Breast epithelium (tissue), 4 donors: ENCODE measurements at places on chromosomes 12 and 14.

- DNase-seq: no peak
Measured at GRCh38 chr12:123237646-123238329, 4.6 kb downstream of the MTRFR start.

GRCh38 chr12:76178452-76178851 is 94.0 kb upstream of the NAP1L1 start:
- DNase-seq: no peak

DNA sequence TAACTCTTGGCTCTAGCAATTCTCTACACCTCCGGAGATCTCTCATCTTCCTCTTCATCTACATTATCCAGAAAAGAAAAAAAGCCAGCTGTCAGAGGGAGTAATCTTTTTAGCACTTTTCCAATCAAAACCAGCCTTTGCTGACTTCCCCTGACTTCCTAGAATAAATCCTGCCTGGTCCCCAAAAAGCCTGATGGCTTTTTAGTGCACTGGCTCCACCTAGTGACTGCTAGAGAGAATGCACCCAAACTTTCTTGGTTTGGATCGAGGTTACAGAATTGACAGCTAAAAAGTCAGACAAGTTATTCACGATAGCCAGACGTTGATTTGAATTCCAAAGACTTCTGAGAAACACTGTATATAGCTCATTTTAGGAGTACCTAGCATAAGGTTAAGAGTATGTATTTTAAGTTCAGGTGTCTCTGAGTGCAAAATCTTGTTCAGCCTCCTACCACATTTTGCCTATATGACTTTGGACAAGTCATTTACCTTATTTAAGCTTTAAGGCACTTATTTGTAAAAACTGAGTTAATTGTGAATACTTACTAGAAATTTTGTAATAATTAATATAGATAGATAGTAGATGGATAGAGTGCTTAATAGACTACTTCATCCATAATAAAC is 185.7 kb upstream of the GRIN2B start:
- DNase-seq: no peak

DNA sequence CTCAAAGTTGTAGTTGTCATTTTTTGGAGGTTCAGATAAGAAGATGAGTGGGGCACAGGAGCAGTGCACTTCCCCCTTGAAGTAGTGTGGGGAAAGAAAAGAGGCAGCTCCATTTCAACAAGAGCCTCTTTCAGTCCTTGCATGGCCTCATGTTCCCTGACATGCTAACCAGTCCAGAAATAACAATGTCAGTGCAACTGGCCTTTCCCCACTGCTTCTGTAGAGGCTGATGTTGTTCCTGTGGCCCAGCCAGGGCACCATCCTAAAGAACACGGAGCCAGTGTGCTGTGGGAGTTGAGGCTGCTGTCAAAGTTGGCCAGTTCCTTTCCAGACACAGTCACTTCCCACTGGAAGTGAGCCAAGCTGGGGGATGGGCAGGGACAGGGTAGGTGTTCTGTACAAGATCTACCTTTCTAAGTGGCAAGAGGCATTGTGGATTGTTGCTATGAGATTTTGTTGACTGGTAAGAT is 77.7 kb upstream of the SLC38A2 start:
- peak; percentile 43 for DNase-seq

DNA sequence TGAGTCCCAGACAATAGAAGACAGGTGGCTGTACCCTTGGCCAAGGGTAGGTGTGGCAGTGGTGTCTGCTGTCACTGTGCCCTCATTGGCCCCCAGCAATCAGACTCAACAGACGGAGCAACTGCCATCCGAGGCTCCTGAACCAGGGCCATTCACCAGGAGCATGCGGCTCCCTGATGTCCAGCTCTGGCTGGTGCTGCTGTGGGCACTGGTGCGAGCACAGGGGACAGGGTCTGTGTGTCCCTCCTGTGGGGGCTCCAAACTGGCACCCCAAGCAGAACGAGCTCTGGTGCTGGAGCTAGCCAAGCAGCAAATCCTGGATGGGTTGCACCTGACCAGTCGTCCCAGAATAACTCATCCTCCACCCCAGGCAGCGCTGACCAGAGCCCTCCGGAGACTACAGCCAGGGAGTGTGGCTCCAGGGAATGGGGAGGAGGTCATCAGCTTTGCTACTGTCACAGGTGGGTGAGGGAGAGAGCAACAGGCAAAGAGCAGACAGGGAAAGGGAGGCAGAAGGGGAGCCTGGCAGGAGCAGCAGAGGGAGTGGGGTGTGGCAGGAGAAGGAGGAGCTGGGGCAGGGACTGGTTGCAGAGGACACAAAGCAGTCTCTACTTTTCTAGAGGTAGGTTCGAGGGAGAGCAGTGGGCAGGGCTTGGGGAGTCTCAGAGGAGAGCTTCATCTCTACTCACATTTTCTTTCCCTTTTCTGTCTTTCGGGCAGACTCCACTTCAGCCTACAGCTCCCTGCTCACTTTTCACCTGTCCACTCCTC is 452 bp downstream of the INHBE start:
- no peak for DNase-seq

DNA sequence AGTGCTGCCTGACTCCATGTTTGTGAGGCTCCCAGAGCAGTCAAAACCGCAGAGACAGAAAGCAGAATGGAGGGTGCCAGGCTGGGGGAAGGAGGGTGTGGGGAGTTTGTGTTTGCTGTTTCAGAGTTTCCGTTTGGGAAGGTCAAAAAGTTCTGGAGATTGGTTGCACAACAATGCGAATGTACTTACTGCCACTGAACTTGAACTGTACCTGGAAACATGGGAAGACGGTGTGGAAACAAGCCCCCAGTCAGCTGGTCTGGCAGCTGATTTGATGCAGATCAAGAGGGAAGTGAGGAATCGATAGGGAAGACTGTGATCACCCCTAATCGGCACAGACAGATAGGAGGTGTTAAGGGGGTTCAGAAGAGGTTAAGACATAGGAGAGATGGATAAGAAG is 35.3 kb upstream of the INF2 start:
- no peak for DNase-seq

DNA sequence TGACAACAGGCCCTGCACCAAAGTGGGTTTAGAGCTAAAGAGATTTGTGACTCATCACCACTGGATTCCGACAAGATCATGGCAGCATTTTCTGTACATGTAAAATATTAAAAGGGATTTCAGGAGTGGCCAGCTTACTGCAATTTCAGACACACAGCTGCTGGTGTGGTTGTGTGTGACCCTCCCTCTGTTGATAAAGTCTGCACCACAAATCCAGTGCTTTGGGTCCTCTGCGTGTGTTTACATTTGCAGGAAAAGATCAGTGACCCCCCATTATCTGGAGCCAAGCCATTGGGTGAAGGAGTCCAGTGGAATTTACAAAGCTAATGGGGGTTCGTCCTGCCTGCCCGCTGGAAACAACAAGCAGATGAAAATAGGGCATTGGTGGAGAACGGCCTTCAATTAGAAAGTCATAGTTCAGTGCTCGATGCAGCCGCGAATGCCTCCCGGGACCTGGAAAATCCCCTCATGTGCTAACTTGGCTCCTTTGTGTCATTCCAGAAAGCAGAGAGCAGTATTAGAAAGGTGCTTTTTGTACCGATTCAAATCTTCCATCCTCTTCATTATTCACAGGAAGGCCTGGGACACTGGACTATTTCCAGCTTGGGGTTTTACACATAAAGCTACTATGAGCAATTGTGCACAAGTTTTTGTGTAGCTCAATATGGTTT is 188.5 kb upstream of the TMEM132C start:
- no peak for DNase-seq

GRCh38 chr14:30077946-30078345 is 150.3 kb upstream of the PRKD1 start:
- DNase-seq: no peak

- no peak for DNase-seq
Measured at GRCh38 chr12:21831791-21832344, 57.4 kb upstream of the KCNJ8 start.

DNA sequence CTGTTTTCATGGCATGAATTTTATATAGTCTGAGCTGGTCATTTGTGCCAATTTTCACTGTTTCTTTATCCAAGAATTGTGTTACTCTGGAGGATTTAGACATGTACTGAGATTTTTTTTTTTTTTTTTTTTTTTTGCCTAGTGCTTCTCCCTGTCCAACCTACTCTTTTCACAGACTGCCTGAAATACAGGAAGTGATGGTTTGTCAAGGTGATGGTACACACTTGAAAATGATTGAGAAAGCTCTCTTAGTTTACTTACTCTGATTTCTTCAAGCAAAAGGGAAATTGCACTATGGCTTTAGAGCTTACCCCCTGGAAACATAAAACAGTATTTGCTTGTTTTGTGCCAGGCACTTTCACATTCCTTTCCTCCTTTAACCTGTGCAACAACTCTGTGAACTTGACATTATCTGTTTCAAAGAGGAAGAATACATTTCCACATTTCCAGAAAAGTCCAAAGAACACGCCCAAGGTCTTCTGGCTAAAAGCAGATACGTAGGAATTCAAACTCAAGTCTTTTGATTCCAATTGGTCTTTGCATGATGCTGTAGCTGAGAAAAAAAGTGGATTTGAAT is 181.1 kb downstream of the SLC15A5 start:
- no peak for DNase-seq

DNA sequence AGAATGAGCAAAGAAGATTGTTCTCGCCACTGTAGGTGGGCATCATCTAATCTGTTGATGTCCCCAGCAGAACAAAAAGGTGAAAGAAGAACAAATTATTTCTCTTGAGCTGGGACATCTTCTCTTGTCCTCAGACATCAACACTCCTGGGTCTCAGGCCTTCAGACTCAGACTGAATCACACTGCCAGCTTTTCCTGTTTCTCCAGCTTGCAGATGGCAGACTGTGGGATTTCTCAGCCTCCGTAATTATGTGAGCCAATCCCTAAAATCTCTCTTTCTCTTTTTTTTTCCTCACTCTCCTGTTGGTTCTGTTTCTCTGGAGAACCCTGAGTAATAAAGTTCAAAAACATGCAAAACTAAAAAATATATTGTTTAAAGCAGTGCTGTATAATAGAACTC is 3.7 kb upstream of the TMPRSS12 start:
- DNase-seq: no peak

DNA sequence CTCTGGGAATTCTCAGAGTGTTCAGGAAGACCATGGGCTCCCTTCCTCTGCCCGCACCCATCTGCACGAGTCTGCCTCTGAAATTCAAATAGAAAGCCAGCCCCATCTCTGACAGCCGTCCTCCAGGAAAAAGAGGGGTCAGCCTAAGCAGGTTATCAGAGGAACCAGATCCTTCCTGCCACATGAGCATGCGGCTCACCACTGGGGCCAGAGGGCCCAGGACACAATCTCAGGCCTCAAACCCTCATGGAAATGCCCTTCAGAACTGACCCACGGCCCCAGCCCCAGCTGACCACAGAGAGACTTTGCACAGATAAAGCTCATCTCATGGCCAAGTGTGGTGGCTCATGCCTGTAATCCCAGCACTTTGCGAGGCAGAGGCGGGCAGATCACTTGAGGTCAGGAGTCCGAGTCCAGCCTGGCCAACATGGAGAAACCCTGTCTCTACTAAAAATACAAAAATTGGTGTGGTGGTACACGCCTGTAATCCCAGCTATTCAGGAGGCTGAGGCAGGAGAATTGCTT is 23.2 kb downstream of the PXN start:
- DNase-seq: no peak

- peak; percentile 68 for DNase-seq
Measured at GRCh38 chr14:24418492-24418873, 11.0 kb downstream of the CBLN3 start.

DNA sequence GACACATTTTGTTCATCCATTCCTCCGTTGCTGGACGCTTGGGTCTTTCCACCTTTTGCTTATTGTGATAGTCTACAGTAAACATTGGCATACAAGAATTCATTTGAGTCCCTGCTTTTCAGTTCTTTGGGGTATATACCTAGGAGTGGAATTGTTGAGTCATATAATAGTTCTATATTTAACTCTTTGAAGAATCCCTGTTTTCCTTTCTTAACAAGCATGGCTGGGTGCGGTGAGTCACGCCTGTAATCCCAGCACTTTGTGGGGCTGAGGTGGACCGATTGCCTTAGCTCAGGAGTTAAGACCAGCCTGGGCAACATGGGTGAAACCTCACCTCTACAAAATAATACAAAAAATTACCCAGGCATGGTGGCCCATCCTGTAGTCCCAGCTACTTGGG is 75.4 kb downstream of the CCDC92 start:
- DNase-seq: no peak

GRCh38 chr12:26359576-26359975 is 164.2 kb downstream of the SSPN start:
- no peak for DNase-seq

GRCh38 chr14:42855085-42855484 is 1248.4 kb downstream of the LRFN5 start:
- DNase-seq: no peak

DNA sequence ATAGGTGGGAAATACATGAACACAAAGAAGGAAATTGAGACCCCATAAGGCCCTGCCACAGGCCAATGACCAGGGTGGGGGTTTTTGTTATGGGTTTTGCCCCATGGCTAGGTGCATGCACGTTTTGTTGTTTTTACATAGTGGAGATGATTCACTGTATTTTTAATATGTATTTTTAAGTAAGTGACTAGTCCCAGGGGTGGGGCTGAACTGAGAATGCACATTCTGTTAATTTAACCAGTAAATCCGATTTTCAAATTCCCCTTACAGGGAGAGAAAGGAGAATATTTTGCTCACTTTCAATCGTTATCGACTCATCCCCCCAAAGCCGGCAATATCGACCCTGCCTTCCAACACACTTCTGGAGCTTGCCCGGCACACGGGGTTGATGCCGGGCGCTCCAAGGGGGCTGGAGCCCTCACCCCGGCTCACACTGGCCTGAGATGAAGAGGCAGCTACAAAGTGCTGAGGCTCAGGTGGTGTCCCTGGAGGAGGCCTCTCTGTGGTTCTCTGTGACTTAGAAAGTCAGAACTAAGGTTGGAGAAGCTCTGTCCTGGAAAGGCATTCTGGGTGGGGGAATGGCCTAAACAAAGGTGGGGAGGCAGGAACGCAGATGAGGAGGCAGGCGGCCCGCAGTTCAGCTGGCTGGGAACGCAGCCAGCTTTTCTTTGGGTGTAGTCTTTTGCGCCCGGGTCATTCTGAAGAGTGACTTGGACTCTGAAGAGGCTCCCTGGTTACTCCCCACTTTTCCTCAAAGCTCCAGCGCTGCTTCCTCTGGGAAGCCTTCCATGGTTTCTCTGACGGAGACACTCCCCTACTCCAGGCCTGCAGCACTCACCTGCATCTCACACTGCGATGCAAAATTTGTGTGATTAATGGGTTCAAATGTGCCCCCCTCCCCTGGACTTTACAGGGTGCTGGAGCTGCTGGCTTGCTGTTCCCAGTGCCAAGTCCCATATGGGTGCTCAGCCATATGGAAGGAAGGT is 50.7 kb upstream of the DLK1 start:
- DNase-seq: no peak

DNA sequence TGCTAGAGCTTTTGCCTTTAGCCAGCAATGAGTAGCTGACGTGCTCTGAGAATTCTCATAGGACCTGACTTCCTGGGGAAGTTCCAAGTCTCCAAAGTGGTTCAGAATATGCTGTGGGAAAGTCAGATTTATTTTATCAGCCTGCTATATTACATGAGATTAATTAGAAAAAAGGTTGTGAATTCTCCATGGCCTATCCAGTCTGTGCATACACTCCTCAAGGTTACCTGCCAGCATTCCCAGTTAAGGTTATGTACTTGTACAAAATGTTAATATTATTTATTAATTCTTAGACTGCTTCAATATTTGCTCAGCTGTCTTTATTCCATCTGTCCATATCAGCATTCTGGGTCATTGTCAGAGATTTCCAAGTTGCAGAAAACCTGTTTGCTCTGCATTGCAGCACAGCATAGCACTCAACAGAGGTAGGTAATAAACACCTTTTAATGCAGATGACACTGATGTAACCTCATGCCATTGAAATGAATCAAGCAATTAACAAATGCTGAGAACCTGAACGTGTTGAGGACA is 2.7 kb upstream of the SEL1L start:
- no peak for DNase-seq

- no peak for DNase-seq
Measured at GRCh38 chr12:99523853-99524252, 123.7 kb upstream of the GARIN6 start.
